ENCODE measurements at places on chromosomes 7 and 10.

- no peak for DNase-seq
Observed at GRCh38 chr10:110274647-110275046, 30.1 kb downstream of the SMNDC1 start.

GRCh38 chr7:33932832-33933468 lies 27.6 kb downstream of the BMPER start:
- DNase-seq: peak; percentile 31

DNA sequence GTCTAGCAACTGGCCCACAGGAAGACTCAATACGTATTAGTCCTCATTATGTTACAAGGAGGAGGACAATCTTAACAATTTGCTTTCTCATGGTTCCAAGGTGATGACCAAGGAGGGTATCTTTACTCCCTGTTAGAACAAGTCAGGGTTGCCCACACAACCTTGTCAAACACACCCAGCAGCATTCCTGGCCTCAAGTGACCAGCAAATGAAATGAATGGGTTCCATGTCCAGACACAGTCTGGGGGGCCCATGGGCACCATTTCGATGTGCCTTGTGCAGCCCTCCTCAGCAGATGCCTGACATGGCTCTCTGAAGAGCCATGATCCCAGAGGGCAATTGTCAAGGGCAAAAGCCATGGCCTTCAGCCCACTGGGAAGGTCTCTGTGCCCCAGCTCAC lies 40.8 kb downstream of the ANXA8 start:
- DNase-seq: no peak

- no peak for DNase-seq
Observed at GRCh38 chr7:35420656-35421055, 166.8 kb upstream of the TBX20 start.

DNA sequence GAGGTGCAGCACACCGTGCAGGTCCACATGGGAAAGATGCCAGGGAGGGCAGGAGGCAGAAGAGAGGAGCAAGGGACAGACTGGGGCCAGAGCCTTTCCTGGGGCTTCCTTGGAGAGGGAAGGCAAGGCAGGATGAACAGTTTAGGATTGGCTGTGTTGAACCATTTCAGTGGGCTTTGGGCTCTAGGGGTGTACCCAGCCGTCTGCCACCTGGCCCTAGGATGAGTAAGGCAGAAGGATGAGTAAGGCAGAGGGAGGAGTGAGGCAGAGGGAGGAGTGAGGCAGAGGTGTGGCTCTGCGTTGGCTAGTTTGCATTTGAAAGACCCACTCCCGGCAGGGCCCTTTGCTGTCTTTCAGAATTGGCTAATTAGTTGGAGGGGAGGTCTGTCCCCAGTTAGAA lies 31.5 kb upstream of the PRF1 start:
- DNase-seq: no peak

- no peak for DNase-seq
Observed at GRCh38 chr10:116356833-116357232, 32.6 kb downstream of the CCDC172 start.

Data from LNCaP clone FGC (cell line).